NCI-H2029 (cell line): ENCODE measurements at places on chromosomes 7 and 10.

DNA sequence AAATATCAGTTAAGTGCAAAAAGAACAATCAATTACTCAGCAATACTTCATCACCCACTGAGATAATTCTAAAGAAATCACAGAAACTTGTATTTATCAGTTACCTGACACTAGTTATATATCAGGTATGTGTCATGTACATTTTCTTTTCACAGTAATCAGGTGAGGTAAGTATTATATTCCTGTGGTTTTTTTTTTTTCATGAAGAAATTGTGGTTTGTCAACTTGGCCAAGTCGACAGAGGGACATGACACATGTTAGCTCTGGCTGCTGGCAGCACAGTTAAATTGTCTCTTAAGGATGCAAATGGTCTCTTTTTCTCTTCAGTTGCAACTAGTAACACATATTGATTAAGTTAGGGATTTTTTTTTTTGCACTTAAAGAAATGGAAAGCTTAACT lies 13.7 kb upstream of the GPR141 start:
- no peak for DNase-seq

DNA sequence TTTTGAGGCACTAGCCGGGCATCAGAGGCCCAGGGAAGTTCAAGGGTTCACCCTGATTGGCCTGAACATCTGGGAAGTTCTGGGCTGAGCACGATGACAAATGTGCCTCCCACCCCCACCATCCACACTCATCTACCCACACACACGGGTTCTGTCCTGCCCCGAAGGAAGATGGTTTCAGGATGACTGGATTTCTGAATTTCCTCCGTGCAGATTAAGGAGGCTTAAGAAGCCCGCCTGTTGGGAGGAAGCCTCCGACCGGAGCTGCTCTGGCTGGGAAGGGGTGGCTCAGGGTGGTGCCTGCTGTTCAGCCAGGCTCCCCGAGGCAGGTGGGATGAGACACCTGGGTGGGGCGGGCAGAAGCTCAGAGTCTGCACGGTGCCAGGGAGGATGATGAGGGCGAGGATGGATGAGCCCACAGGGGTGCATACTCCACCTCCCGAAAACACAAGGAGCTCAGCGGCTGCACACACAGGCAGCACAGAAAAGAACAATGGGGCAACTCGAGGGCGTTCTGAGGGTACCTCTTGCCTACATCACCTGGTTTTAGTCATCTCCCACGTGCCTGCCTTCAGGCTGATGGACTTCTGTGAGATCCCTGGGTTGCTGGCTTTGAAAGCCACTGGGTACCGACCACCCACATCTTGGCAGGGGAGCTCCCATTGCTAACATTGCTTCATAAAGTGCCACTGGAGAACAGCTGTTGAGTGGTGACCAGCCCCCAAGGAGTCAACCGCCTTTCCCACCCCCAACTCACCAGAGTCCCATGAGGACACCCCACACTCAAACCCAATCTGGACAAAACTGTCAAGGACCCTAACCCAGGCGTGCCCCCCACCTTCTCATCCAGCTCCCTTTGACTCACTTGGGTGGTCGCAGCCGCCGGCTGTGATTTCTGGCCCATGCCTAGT lies 41.2 kb downstream of the CALML3 start:
- no peak for DNase-seq

DNA sequence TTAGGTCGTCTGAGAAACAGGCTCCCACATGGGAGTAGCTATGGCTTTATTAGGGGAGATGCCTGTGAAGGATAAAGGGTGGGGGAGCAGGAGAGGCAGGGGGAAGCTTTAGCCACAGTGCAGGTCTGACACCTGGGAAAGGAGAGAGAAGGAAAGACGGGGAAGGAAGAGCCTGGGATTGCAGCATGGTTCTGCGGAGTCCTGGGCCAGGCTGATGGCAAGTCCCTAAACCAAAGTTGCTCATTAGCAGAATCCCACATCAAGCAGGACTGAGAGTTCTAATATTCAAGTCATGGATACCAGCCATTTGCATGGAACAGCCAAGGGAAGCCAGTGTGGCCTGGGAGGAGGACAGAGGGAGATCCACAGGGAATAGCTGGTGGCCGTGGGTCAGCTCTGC lies 414.8 kb downstream of the RPS24 start:
- DNase-seq: no peak

GRCh38 chr10:82943142-82943541 lies 1068.1 kb downstream of the NRG3 start:
- no peak for DNase-seq

DNA sequence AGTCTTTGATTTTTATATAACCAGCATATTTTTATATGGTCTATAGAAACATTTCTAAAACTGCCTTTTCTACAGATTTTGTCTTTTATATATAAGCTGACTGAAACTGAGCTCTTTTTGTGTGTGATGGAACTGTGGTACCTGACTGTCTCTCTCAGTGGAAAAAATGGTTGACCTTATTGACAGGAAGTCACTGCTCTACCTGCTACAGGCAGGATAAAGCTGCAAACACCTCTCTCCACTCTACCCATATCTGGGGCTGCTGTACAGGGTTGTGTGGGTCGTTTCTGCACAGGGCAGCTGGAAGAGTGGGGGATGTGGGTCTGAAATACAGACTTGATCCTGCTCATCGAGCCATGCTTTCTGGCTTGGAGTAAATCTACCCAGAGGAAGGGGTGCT lies 48.5 kb downstream of the BBS9 start:
- no peak for DNase-seq

GRCh38 chr10:36880898-36881297 lies 244.5 kb upstream of the ANKRD30A start:
- no peak for DNase-seq

DNA sequence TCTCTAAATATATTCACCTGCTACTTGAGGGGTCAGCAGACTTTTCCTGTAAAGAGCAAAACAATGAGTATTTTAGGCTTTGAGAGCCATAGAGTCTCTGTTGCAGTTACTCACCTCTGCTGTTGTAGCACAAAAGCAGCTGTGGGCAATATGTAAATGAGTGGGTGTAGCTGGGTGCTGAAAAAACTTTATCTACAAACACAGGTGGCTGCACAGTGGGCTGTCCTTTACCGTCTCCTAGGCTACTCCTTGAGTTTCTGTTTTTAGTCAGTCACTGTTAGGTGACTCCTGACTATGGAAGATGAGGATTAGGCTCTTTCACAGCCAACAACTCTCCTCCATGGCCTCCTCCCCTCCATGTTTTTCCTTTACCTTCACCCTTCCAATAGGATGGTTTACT lies 286.1 kb upstream of the C7orf33 start:
- DNase-seq: no peak
